ENCODE measurements at places on chromosomes 2 and 18. TPM values are rescaled to one million over a fixed set of nuclear protein-coding genes. Genes with fewer than 3 reads are reported as not detected.

SIX2 gene
- total RNA-seq = not detected

RESP18 gene
- total RNA-seq = not detected

MYO3B gene
- total RNA-seq = not detected

SERPINB12 gene
- total RNA-seq = not detected

TBR1 gene
- total RNA-seq = not detected

Measured in bladder microvascular endothelial cell (primary cell).